SW 1271 (cell line): ENCODE measurements at places on chromosomes 7 and 10.

GRCh38 chr7:6232534-6232933 is 39.9 kb downstream of the CYTH3 start:
- no peak for DNase-seq

- no peak for DNase-seq
These were observed 73.7 kb downstream of the PIK3CG start for GRCh38 chr7:106938803-106939202.

GRCh38 chr10:32348297-32349198 is 1.6 kb upstream of the EPC1 start:
- no peak for DNase-seq

- DNase-seq, result no peak
These were observed 129.1 kb upstream of the ANK3 start for GRCh38 chr10:60518745-60519144.

- DNase-seq, result peak; percentile 91
These were observed at the start of gene ADAM22 for GRCh38 chr7:87933953-87934698. Gene ADAM22 (plus strand): TSS chr7:87934251. CDS start chr7:87934466, 215 bp downstream.

- no peak for DNase-seq
These were observed 92.8 kb upstream of the KCND2 start for GRCh38 chr7:120180221-120180620.

DNA sequence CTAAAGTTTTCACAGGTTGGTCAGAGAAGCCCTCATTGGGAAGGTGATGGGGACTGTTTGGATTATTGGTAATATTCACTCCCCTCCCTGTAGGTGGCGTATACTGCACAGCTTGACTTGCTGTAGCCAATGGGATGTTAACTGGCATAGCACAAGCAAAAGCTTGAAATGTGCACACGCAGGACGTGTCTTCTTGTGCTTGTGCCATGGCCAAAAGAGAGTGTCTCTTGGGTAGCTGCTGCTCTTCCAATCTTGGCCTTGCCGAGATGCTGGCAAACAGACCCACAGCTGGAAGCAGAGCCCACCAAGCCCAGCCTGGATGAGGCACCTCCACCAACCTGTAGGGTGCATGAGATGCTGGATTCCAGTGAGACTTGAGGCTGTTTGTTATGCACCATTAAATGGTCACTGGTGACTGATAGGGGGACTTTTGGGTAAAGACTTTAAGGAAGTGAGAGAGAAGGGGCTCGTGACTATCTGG is 266.0 kb downstream of the GRID1 start:
- DNase-seq, result no peak

DNA sequence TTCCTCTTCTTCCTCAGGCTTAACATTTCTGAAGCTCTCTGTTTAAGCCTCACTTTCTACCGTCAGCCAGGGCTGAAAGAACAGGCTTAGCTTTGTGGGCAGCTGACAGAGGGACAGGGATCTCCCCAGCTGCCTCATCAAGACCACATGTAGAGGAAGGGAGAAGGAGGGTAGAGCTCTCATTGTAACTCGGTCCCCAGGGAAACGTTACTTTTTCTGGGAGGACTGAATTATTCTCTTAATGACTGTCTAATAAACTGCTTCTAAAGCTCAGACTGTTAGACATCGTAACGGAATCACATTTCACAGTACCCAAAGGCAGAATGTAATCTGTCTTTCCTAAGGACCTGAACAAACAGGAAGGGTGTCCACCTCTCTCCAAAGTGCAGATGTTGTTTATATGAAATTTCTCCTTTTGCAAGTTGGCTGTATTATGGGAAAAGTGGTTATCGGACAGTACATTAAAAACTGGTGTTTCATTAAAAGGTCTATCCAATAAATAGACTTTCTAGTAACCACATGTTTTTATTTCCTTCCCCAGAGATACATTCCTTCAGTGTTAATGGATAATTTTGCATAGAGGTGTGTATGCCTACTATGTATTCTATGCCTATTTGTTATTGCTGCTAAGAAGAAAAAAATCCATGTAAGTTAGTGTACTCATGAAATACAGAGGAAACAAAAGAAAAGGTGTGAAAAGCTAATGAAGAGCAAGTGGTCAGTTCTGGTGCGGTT is 144.2 kb downstream of the CTTNBP2 start:
- DNase-seq, result no peak

- DNase-seq, result no peak
These were observed 14.8 kb downstream of the ADAM8 start for GRCh38 chr10:133261726-133262325.

- no peak for DNase-seq
These were observed 6.0 kb upstream of the SLC29A3 start for GRCh38 chr10:71312811-71313789.

- no peak for DNase-seq
These were observed 324.9 kb downstream of the LRRTM3 start for GRCh38 chr10:67250686-67251085.

GRCh38 chr10:82438277-82438676 is 563.3 kb downstream of the NRG3 start:
- DNase-seq, result no peak

- no peak for DNase-seq
These were observed 196.2 kb upstream of the AGK start for GRCh38 chr7:141355032-141355431.

DNA sequence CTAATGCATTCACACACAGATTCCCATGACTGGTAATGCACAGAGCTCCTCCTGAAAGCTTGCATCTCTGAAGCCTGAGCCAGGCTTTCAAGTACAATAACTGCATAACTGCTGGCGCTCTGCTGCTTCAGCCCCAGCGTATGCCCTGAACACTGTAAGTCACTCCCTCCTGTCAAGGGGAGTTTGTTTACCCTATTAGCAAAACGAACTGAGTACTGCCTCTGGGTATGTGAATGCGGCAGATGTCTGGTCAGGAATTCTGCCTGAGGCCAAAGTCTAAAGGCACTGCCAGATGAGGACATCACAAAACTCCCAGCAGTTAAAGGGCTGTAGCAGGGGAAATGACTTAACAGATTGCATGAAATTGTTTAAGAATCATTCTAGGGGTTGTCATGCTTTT is 97.7 kb downstream of the NRCAM start:
- no peak for DNase-seq
